Uterine smooth muscle cell (primary cell): ENCODE measurements at places on chromosomes 6 and 20. TPM values are rescaled to one million over a fixed set of nuclear protein-coding genes. Genes with fewer than 3 reads are reported as not detected.

The TMEM151B gene
- under 0.01 TPM in 1 of 2 replicates, not detected in the other for total RNA-seq

The SLC52A3 gene
- 0.12 TPM in 1 of 2 replicates, not detected in the other for total RNA-seq

The SEMG1 gene
- total RNA-seq, result not detected in 2 replicates

The PRR18 gene
- total RNA-seq, result 0.12 TPM in 1 of 2 replicates, not detected in the other

The CTAGE9 gene
- not detected in 2 replicates for total RNA-seq

The GSTA3 gene
- total RNA-seq, result not detected in 2 replicates

The SRSF12 gene
- 0.11 and 0.12 TPM in 2 replicates for total RNA-seq

The RHAG gene
- total RNA-seq, result not detected in 2 replicates

The DNAJC5 gene
- total RNA-seq, result 55.2 and 60.0 TPM in 2 replicates

The ADGRG6 gene
- total RNA-seq, result 1.5 and 6.6 TPM in 2 replicates

The BEND3 gene
- total RNA-seq, result 1.2 and 2.2 TPM in 2 replicates

The TMEM217 gene
- total RNA-seq, result 0.77 and 1.6 TPM in 2 replicates
